NCI-H226 (cell line): ENCODE measurements at places on chromosomes 2 and 18.

DNA sequence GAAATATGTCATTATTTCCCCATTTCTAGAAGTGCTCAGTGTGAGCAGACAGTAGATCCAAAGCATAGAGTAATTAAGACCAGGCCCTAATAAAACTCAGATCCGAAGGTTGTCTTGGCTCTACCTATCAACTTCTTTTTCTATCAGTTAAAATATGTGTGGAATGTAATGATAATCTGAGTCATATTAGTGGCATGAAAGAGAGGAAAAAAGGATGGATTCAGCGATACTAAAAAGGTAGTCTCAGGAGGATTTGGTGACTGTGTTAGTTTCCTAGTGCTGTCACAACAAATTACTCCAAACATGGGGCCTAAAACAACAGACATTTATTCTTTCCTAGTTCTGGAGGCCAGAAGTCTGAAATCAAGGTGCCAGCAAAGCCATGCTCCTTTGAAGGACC lies 103.7 kb upstream of the NABP1 start:
- peak; percentile 40 for DNase-seq

DNA sequence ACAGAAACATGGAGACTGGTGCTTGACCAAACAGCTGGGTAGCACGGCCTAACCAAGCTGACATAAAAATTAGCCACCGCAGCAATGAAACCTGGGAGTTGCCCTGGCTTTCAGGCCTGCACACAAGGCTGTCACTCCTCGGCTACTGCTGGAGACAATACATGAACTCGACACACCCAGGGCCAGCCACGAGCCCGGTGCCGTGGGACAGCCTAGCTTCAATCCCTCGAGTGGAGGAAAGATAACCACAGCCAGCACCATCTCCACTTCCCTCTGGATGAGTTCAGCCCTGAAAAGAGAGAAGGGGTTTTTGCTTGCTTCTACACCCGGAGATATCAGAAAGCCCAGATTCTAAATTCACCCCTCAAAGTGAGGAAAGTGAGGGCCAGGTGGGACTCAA lies 78.0 kb downstream of the BCL2L11 start:
- DNase-seq, result no peak

DNA sequence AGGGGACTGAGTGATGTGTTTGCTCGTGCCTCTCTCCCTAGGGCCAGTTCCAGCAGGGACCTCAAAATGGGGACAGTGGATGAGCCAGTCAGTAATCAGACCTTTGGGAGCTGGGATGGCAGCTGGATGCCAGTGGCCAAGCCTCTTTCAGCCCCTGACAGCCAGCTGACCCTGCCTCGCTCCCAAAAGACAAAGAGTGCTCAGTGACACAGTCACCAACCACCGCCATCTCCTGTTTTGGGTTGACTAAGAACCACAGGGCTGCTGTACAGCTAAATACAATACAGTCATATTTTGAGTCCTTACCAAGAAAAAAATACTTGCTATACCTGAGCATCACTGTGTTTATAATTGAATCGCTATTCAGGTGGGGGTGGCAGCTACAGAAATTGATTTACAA lies 75.7 kb downstream of the POU3F3 start:
- DNase-seq, result no peak

DNA sequence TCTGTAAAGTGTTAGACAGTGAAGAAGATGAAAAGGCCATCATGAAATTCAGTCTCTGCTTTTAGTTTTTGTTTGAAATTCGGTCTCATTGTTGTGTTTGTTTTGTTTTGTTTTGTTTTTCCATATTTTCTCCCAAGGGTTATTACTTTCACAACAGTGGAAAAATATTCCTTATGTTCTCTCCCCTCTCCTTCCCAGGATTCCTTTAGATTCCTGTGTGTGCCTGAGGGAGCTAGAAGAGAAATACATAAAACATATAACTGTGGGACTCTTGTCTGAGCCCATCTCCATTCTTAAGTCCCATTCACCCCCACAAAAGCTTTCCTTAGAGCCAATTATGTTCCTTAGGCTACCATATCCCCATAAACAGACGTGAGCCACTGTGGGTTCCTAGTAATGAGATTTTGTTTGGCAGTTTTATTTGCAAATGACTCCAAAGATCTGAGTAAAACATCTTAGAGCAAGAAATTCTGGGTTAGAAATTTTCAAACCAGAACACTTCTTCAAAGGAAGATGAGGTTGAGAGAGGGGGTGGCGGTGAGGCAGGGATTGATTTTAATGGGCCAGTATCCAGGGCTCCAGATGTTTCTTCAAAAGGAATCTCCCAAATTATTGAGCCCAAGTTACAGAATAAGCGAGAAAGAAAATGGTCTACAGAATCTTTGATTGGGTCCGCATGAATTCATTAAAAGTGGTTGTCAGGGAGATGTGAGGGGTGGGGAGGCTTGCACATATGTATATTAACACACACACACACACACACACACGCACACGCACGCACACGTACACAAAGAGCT lies 157.8 kb upstream of the TNP1 start:
- DNase-seq, result no peak

GRCh38 chr2:173831312-173832229 lies 133.6 kb downstream of the SP3 start:
- no peak for DNase-seq

- DNase-seq, result peak; percentile 89
Measured at GRCh38 chr18:27954226-27954625, 222.7 kb downstream of the CDH2 start.

DNA sequence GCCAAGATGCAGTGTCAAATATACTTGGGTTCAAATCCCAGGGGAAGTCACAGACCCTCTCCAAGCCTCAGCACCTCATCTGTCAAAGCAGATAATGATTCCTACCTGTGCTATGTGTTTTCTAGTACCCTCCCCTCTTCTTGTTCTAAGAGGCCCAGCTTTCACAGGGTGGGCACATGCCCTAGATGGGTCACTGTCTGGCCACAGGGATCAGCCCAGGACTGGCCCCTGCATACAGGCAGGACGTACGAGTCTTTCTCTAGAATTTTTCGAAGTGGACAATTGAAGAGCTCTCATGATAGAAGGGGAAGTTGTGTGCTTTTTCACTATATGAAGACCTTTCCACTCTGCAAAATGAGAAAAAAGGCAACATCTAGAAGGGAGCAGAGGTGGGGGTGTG lies 22.2 kb downstream of the ARL4C start:
- DNase-seq, result no peak

- no peak for DNase-seq
Measured at GRCh38 chr2:30686669-30687068, 120.6 kb downstream of the CAPN13 start.

GRCh38 chr2:124395961-124396360 lies 370.9 kb downstream of the CNTNAP5 start:
- DNase-seq, result no peak

DNA sequence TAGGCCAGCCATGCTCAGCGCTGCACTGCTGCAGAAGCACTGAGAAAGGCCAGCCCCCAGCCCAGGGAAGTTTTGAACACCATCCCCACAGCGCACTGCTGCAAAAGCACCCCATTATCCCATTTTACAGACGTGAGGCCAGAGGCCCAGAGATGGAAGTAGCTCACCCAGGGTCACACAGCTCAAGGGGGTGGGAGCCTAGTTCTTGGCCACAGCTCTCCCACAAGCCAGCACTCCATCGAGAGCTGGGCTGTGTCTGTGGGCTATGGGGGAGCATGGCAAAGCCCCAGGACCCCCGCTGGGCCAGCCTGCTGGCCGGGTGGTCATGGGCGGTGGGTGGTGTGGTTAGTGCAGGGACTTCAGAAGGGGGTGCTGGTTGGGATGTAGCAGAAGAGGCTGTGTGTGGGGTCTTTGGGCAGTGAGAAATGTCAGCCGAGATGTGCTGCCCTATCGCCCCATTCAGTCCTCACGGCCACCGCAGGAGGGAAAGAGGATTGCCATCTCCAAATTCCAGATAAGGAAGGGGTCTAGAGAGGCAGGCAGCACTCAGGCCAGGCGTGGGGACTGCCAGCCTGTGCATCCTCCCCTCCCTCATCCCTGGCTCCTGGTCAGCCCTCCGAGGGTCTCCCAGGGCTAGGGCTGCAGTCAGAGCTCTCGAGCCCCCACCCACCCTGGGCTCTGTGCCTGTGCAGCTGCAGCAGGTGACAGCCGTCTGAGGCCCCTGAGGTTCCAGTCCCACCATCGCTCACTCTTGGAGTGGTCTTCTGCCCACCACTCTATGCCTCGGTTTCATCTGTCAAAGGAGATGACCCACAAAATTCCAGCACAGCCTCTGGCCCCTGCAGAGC lies 17.0 kb upstream of the GPR17 start:
- no peak for DNase-seq

DNA sequence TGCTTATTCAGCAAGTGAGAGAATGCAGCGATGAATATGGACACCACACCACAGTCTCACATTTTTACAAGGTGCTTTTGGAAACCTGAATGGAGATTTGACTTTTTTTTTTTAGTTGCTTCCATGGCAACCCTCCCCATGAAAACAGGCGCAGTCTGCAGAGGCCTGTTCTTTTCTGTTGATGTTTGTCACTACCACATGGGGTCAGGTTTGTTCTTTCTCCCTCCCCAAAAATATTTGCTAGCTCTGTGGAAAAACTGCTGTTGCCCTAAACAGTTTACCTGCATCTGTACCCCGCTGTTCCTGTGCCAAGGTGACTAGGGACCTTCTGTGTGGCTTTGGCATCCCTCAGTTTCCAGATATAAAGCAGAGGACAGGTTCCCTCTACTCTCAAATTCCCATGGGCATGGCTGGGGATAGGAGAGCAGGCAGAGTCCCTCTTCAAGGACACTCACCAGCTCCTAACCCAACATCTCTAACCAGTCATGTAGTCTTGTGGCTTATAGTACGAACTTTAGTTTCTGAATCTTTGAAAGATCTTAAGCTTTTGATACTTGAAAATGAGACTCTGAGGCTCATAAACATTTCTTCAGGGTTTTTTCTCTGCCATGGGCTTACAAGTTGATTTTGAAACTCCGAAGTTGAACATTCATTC lies 14.7 kb upstream of the MAPRE2 start:
- no peak for DNase-seq

DNA sequence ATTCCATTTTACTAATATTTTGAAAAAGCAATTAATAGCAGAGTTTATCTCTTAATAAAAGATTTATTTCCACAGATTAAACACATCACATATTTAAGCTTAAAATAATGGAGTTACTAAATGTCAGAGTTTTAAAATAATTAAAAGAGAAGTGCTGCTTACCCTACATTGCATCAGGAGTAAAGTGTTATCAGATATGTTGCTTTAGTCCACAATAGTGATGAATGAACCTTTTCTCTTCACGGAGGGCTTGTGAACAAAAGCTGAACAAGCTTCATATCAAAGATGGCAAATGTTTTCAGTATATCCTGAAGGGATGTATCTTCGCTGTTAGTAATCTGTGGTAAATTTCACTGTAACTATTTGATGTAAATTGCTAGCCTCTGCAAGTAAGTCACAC lies 69.4 kb upstream of the TTC27 start:
- no peak for DNase-seq

DNA sequence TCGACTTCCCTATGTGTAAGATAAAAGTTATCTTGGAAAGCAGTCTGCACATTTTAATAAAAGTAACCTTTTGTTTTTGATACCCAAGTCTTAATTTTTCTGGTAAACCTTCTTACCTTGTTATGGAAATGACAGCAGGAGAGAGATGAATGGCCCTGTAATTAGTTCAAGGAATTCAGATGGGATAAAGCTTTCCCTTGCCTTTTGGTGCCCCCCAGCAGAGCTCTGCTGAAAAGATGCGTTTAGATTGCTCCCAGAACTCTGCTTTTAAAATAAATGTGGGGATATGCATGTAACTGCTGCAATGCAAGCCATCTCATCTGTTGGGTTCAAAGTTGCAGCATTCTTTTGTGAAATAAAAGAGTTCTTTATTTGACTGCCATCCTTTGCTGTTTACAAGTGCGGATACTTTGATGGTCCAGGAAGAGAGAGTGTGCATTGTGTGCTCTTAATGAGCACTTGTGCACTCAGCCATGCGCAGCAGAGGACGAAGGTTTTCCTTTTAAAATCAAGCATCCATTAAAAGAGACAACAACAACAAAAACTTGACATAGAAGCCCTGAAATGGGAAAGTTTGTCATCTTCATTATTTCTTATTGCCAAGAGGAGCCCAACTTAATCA lies 176.7 kb upstream of the ST6GAL2 start:
- no peak for DNase-seq

GRCh38 chr2:203893840-203894239 lies 26.3 kb downstream of the CTLA4 start:
- no peak for DNase-seq
